ENCODE measurements at places on chromosomes 11 and 22.
A peak's percentile ranks its signal among the peaks of the same experiment; 100 is the strongest.

- DNase-seq, result no peak
Measured at GRCh38 chr11:27196203-27196897, 155.7 kb downstream of the BBOX1 start.

DNA sequence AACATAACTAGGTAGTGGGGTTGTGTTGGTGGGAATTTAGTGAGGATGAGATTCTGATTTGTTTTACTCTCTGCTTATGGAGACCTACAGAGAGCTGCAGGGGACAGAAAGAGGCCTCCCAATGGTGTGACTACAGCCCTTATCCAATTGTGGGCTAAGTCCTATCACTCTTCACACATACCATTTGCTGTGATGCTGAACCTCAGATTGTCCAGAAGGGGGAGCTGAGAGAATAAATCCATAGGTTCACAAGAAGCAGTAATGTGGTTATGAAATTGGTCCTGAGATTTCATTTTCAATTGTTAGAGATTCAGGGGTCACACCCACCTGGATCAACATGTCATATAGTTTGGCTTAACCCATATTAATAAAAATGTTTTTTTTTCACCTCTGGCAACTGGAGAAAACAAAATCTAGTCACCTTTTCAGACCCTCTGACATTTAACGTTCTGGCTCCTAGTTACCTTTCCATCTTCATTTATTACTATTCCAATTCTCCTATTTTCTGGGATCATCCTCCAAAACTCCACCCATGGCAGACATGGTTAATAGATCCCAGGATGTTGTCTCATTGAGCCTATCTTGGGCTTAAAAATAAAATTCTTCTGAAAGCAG is 53.3 kb upstream of the PTPN5 start:
- peak; percentile 47 for DNase-seq

GRCh38 chr11:66509131-66509561 is 1.3 kb upstream of the BBS1 start:
- DNase-seq, result no peak

GRCh38 chr11:102458548-102458947 is 6.0 kb upstream of the TMEM123 start:
- DNase-seq, result peak; percentile 56

GRCh38 chr11:120168960-120169681 is 31.2 kb upstream of the TRIM29 start:
- DNase-seq, result peak; percentile 78

- peak; percentile 61 for DNase-seq
Measured at GRCh38 chr11:95849087-95849825, 59.0 kb downstream of the CEP57 start.

- DNase-seq, result no peak
Measured at GRCh38 chr11:104798789-104799188, 99.5 kb downstream of the CASP12 start.

DNA sequence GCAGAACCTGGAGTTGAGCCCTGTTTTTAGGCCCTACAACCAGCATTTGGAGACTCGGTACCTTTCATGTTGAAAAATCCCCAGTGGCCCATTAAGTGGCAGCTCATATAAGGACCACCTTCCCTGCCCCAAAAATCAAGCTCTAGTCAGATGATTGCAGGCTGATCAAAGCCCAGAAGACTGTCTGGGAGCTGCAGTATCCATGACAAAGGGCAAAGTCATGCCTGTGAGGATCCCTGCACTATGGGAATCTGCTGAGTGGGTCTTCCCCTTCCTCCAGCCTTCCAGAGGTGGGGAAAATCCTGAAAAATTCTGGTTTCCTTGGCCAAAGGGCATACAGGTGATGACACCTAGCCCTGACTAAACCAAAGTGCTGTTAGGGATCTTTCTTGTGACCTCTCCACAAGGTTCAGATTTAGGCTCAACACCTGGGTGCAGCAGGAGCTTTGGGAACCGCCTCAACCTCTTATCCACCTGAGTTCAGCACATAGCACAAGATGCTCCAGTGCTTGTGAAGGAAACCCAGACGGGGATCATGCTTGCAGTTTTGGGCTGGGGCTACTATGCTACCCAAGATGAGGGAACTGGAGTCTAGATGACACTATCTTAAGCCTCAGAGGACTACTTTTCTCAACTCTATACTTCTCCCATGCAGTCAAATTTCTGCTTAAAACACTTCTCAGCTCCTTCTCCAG is 1.2 kb upstream of the TRIM3 start:
- no peak for DNase-seq

DNA sequence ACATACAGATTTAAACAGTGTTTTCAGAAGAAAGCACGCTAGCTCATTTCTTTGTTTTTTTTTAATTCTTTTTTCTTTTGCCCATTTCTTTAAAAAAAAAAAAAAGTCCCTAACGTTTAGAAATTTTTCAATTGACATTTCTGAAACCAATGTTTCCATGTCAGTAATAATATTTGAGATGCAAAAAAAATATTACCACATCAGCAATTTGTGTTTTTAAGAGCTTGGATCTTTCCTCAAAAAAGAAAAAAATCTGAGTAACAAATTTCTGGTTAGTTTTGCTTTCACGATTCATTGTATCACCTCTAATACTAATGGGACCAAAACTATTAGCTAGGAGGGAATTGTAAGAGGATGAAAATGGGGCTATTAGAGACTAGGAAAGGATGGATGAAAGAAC is 39.9 kb upstream of the ASPHD2 start:
- DNase-seq, result no peak

Data from adipocyte (in vitro differentiated cells).